ENCODE measurements at places on chromosomes 5 and 9. TPM values are rescaled to one million over a fixed set of nuclear protein-coding genes. Genes with fewer than 3 reads are reported as not detected.
A peak's percentile ranks its signal among the peaks of the same experiment; 100 is the strongest.

- DNase-seq: no peak
Measured at GRCh38 chr5:79568632-79569190, 43.5 kb upstream of the TENT2 start.

DNA sequence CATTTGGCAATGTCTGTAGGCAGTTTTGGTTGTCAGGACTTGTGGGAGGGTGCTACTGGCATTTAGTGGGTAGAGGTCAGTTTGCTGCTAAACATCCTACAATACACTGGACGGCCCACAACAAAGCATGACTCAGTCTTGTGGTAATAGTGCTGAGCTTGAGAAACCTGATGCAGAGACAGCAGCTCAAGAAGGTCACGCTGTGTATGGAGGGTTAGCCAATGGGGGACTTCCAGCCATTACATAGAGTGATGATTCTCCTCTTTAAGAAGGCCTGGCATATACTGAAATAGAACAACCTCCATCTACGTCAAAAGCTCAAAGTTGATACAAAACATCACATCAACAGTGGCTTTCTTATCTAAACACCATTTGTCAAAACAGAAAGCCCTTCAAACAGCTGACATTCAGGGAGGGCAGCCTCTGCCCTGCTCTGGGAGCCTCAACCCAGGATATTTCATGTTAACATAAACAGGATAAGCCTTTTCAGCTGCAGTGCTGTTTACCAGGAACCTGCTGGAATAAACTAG is 143.0 kb downstream of the GPBP1 start:
- DNase-seq: no peak

GRCh38 chr9:121559183-121559582 is 59.5 kb upstream of the GGTA1 start:
- no peak for DNase-seq

DNA sequence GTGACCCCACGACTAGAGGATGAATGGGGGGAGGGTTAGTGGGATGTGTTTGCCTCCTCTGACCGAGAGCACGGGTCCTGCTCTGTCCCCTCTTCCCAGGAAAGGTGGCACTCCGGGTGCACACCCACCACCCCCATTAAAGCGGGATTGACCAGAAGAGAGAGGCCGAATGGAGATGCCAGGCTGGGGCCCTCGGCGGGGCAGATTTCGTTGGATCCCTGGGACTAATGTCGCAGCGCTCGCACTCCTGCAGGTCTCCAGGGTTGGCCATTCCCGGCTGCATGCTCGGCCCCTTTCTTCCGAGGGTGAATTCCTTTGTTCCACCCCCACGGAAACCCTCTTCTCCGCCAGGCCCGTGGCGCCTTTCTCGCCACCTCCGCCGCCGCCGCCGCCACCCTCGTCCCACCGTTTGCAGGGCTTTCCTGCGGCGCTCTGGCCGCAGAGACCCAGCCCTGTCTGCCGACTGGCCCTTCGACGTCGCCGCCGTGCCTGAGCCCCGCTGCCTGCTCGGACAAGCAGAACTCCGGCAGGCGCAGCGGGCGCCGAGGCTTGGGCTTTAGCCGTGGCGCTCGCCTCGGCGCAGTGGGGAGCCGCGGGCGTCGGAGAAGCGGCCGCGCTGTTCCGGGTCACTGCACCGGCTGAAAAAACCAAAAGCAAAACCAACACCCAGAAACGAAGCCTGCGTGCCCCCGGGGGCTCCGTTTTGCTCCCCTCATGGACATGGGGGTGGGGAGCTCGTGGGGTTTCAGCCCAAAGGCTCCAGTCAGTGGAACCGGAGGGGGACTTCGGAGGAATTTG is 11.8 kb downstream of the LMX1B start:
- no peak for DNase-seq

DNA sequence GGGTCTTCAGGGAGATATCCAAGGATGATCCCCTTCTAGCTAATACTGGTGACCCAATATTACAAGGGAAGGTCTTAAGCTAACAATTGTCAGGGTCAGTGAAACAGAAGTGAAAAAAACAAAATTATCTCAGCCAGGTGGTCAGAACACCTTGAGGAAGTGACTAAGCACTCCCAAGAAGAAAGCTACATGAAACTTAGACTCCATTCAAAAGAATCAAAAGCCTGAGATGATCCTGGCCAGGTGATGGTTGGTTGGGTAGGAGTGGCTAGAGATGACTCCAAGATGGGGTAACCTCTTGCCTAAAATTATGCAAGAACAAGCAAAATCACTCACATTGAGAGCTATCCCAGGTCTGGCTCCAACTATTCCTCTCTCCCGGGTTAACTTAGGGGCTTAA is 5.4 kb downstream of the VCP start:
- DNase-seq: no peak

- DNase-seq: no peak
Measured at GRCh38 chr9:90325913-90326653, 316.5 kb downstream of the DIRAS2 start.

DNA sequence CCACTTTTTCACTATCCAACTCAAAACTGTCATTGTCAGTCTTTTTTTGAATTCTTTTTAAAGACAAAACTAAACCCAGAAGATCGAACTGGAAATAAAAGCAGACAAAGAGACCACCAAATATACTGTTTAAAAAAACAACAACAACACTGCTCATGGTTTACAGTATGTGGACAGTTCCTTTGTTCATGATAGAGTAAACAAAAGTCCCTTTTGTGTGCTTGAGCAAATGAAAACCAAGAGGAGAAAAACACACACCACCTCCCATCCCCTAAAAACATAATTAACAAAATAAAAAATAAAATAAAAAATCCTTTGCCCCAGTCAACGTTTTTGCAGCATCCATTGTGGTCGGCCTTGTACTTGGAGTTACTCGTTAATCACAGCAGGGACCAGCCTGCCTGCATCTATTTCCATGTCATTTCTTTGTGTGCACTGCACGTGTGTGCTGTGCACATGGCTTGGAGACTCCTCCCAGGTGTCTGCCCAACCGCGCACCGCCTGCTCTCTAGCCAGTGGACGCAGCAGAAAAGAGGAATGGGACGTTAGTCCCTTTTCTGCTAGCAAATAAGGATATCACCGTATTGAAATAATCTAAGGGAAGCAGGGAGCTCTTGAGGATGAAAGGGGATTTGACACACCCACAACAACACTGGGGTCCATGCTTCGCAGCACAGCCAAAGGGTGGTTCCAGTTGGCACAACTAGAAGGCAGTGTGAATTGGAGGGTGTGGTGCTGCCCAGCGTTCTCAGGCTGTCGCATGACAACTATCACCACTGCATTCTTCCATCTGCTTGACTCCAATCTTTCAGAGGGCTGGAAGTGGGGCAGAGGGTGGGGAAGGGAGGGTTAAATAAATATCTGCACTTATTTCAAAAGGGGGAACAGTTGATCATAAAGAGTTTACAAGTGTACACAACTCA is 130.0 kb downstream of the SEMA6A start:
- DNase-seq: no peak

- DNase-seq: peak; percentile 7
Measured at GRCh38 chr5:1540166-1540565, 16.4 kb upstream of the LPCAT1 start.

DNA sequence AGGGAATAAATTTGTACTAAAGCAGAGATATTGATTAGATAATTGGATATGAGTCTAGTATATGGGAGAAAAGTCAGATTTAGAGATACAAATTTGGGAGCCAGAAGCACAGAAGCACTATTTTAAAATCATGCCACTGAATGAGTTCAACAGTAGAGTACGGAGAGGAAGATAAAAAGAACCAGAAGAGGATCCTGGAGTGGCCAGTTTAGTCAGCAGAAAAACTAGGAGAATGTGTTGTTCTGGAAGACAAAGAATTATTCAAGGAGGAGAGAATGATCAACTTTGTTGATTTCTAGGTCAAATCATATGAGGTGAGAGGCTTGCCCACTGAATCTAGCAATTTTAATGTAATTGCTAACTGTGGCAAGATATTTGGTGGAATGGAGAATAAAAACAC is 67.0 kb downstream of the NIPBL start:
- DNase-seq: no peak

Gene IFNA17
- not detected for total RNA-seq

Gene ITK
- 3.3 TPM for total RNA-seq

Measured in breast epithelium (tissue), 4 donors.